Thoracic aorta (tissue), 2 donors: ENCODE measurements at places on chromosomes 7 and 10. TPM values are rescaled to one million over a fixed set of nuclear protein-coding genes. Genes with fewer than 3 reads are reported as not detected.

Gene PHKG1
- 10.9 TPM for total RNA-seq

Gene SIRT1
- 9.6 TPM for total RNA-seq

DNA sequence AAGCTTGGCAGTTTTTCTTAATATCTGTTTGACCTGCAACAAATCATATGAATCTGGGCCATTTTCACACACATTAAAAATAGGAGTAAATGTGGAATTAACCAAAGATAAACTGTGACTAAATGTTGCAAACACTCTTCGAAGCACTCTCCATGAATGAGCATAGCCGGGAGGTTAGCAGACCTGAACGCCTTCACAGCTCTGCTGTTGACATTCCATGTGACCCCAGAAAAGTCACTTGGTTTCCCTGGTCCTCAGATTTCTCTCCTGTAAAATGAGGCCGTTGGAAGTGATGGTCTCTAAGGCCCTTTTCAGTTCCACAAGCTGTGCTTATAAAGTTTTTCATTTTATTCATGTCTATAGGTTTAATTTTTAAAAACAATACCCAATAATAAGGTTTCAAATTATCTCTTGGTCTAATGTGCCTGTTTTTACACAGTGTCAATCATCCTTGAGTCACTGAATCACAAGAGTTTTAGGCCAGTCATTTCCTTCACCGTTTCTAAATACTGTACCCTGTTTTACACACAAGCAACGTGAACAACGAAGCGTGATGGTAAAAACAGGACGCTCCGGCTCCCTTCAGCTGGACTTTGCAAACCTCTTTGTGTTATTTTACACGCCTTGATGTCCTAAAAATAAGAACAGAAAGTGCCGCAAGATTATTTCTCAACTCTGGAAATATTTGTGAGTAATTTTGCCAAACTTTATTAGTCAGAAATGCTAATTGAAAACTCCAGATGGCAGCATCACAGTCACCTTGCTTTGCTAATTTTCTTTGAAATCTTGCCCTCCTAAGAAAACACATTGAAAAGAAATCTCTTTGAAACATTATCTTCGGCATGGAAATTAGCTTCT, 38.6 kb upstream of the MET start:
- no peak for DNase-seq

Gene GJD4
- total RNA-seq = not detected

DNA sequence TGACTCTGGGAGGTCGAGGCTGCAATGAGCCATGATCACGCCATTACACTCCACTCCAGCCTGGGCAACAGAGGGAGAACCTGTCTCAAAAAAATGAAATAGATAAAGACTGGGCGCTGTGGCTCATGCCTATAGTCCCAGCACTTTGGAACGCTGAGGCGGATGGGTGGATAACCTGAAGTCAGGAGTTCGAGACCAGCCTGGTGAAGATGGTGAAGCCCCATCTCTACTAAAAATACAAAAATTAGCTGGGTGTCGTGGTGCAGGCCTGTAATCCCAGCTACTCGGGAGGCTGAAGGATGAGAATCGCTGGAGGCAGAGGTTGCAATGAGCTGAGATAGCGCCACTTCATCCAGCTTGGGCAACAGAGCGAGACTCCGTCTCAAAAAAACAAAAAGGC, 1.1 kb upstream of the DDX21 start:
- no peak for DNase-seq

- no peak for DNase-seq
These were observed 20.9 kb downstream of the CYP3A7 start for GRCh38 chr7:99713995-99714570.

Gene CPA2
- 0.41 TPM for total RNA-seq

- no peak for DNase-seq
These were observed 82.6 kb upstream of the PRKG1 start for GRCh38 chr10:50991456-50992355.
